ENCODE measurements at places on chromosomes 6 and 20. TPM values are rescaled to one million over a fixed set of nuclear protein-coding genes. Genes with fewer than 3 reads are reported as not detected.

- H3K4me1 ChIP-seq = no peaks in the 10 kb centered on the region
- no peaks in the 10 kb centered on the region for H3K36me3 ChIP-seq
- H3K4me3 ChIP-seq = no peak overlapping the region
- H3K27me3 ChIP-seq = no peaks in the 10 kb centered on the region
- no peak overlapping the region for H3K27ac ChIP-seq
- no peak for DNase-seq
Measured at GRCh38 chr6:92784235-92784634, 635.1 kb downstream of the EPHA7 start.

GRCh38 chr6:96841345-96841744, 4.1 kb upstream of the GPR63 start:
- H3K27ac ChIP-seq = no peak overlapping the region
- no peaks in the 10 kb centered on the region for H3K4me1 ChIP-seq
- H3K4me3 ChIP-seq = no peak overlapping the region

DNA sequence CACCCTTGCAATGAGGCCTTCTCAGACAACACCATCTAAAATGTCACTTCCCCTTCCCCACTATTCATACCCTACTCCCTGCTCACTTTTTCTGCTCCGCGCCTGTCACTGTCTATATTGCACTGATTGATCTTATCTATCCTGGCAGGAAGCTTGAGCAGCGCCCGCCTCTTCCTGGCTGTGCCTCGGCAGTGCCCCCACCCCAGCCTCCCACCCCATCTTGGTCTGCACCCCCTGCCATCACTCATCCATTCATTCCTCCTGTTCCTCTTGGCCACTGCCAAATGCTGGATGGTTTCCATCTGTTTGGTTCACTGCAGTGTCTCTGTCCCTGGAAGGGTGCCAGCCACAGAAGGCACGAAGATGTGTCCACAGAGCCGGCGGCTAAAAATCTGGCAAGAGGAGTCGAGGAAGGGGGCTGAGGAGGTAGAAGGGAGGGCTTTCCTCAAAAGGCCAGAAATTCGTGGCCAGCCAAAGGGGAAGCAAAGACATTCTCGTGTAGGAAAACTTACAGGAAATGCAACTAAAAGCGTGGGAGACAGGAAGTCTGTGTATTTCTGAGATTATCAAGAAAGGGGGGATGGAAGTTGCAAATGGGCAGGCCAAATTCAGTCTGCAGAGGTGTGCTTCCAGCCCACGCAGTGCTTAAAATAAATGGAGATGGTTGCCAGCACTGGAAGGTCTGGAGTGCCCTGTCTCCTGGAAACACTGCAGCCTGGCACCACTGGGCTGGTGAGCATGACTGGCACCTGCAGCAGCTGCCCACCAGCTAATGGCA, 27.6 kb downstream of the SYNJ2 start:
- H3K27ac ChIP-seq = peak overlapping the region; percentile 96
- H3K4me1 ChIP-seq = peaks cover 66% of the 10 kb centered on the region
- no peak for DNase-seq
- H3K27me3 ChIP-seq = peaks cover 21% of the 10 kb centered on the region

IRF4 gene
- total RNA-seq = not detected

HFE gene
- 1.2 TPM for total RNA-seq

ANKRD66 gene
- total RNA-seq = not detected

Data from endothelial cell (in vitro differentiated cells).